ENCODE measurements at places on chromosomes 4 and X. TPM values are rescaled to one million over a fixed set of nuclear protein-coding genes. Genes with fewer than 3 reads are reported as not detected.

NAA11 gene
- polyA plus RNA-seq = 0.61 TPM

NSG1 gene
- 9.7 TPM for polyA plus RNA-seq

FAM133A gene
- polyA plus RNA-seq = 0.08 TPM

TBX22 gene
- not detected for polyA plus RNA-seq
